BJ (cell line): ENCODE measurements at places on chromosomes 1 and 21.

DNA sequence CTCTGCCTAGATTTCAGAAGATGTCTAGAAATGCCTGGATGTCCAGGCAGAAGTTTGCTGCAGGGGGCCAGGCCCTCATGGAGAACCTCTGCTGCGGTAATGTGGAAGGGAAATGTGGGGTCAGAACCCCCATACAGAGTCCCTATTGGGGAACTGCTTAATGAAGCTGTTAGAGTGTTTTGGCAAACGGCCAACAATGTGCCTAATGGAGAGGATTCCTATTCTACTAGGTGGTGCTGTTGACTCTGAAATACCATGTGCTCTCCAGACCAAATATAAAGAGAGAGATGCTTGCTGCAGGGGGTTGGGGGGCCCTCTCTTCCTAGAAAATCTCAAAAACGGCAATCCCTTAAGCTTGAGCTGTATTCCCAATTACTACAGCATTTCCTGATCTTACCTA lies 57.1 kb upstream of the DR1 start:
- no peak for DNase-seq

DNA sequence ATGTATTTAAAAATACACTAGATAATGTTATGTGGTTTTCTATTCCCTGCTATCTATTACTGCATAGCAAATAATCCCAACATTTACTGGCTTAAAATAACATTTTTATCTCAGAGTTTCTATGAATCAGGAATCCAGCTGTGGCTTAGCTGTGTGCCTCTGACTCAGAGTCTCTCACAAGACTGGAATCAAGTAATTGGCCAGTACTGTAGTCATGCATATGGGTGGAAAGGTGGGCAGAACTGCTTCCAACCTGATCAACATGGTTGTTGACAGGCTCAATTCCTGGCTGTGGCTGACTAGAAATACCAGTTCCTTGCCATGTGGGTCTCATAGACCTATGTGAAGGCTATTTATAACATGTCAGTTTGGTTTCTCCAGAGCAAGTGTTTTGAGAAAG lies 131.8 kb downstream of the PDE4B start:
- no peak for DNase-seq

DNA sequence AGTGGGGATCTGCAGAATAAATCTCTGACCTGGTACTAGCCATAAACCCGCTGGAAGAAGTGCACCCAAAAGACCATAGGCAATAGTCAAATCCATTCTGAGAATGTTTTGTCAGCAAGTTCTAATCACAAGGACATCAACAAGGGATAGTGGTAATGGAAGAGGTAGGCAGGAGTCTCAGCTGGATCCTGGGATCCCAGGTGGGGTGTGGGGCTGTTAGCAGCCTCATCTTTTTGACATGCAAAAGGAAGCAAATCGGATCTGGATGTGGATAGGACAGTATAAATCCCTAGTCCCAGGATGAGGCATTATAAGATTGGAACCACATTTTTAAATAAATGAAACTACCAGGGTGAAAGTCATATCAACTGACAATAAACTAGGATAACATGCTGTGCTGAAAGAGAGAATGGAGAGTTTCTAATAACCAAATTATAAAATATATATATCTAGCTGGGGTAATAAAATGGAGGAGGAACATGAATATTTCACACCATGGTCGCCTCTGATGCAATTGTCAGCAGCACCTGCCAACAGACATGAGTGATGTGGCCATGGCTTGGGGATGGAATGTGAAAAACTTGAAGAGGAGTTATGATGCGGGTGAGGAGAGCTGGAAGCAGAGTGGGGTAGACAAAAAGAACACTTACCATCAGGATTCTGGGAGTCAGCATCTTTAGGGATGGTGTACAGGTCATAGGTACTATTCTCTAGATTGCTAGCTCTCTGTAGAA lies 23.7 kb upstream of the PEX19 start:
- DNase-seq: no peak

DNA sequence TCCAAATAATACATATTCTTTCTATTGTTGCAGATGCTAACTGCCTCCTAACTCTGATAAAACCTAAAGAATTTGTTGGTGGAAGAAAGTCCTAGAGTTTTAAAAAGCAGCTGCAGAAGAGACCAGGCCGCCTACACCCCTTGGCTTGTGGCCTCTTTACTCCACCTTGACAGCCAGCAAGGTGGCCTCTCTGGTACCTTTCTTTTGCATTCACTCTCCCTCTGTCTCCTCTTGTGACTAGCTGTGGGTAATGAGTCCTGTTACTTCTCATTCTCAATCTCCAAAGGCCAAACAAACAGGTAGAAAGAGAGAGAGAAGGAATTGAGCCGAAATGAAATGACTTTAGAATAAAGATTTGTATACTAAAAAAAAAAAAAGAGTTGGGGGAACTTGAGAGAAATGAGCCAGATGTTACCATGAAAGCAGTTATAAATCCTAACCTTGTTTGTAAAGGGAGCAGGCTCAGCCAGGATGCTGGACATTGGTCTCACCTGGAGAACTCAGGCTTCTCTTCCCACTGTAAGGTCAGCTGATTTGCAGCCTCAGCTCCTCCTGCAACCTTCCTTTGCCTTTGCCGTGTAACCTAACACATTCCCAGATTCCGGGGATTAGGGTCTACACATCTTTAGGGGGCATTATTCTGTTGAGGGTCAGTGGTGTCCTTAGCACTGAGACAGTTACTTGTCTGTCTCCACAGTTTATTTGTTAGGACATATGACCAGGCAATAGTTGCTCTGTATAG lies 164.1 kb upstream of the IRF2BP2 start:
- no peak for DNase-seq

DNA sequence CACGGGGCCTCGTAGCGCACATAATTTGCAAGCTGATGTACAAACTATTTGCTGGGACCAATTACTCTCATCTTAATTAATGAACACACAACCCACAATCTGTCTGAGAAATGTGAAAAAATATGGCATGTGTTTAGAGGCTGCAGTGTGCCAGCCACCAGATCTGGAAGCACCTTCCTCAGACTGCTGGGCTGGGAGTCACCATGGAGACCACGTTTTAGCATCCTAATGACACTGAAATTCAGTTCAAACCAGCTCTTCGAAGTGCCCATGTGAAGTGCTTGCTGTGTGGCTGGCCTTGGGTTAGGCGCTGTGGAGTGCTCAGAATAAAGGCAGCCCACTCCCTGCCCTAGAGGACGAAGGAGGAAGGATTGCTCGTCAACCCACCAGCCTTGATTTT lies 482.4 kb downstream of the OMA1 start:
- DNase-seq: no peak

DNA sequence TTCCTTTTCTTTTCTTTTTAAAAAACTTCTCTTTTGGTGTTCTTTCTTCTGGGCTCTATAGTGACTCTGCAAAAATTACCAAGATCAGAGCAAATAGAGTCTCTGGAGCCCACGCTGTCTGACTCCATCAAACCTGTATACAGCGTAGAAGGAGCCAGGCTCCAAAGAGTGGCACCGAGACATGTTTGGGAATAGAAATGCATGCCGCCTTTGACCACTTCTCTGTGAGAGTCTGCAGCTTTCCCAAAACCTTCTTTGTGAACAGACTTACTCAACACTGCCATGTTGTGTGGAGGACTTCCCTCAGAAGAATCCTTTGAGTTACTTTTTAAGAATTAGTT lies 55.3 kb downstream of the GORAB start:
- DNase-seq: no peak

- no peak for DNase-seq
These were observed 51.5 kb downstream of the SYT6 start for GRCh38 chr1:114102136-114102535.

- no peak for DNase-seq
These were observed 46.9 kb downstream of the GIPC2 start for GRCh38 chr1:78092643-78093042.

GRCh38 chr1:98280049-98280448 lies 359.2 kb upstream of the DPYD start:
- no peak for DNase-seq

- DNase-seq: no peak
These were observed 20.5 kb upstream of the COQ8A start for GRCh38 chr1:226919587-226919986.

DNA sequence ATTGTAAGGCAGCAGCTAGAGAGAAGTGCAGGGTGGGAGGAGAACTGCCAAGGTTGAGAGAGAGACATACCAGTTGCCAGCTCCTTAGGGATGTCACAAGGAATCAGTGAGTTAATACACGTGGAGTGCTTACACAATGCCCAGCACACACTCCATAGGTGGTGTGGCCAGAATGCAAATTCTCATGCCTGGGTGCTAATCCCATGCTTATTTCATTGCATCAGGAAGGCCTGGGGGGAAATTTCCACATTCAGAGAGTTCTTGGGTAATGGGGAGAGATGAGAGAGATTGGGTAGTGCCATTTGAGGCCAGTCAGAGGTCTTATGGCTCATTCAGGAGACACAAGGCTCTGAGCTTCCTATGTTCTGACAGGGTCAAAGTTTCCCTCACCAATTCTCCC lies 38.7 kb downstream of the GJA5 start:
- no peak for DNase-seq

- no peak for DNase-seq
These were observed 88.1 kb upstream of the HNRNPU start for GRCh38 chr1:244952280-244952933.

DNA sequence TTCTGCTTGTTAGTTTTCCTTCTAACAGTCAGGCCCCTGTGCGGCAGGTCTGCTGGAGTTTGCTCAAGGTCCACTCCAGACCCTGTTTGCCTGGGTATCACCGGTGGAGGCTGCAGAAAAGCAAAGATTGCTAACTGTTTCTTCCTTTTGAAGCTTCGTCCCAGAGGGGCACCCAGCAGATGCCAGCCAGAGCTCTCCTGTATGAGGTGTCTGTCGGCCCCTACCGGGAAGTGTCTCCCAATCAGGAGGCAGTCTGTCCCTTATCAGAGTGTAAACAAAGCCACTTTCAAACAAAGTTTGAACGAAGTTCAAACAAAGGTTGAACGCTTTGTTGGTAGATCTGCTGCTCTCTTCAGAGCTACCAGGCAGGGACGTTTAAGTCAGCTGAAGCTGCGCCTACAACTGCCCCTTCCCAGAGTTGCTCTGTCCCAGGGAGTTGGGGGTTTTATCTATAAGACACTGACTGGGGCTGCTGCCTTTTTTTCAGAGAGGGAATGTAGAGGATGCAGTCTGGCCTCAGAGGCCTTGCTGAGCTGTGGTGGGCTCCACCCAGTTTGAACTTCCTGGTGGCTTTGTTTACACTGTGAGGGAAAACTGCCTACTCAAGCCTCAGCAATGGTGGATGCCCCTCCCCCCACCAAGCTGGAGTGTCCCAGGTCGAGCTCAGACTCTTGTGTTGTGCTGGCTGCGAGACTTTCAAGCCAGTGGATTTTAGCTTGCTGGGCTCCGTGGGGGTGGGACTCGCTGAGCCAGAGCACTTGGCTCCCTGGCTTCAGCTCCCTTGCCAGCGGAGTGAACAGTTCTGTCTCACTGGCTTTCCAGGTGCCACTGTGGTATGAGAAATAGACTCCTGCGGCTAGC lies 401.8 kb downstream of the SRGAP2C start:
- DNase-seq: no peak

DNA sequence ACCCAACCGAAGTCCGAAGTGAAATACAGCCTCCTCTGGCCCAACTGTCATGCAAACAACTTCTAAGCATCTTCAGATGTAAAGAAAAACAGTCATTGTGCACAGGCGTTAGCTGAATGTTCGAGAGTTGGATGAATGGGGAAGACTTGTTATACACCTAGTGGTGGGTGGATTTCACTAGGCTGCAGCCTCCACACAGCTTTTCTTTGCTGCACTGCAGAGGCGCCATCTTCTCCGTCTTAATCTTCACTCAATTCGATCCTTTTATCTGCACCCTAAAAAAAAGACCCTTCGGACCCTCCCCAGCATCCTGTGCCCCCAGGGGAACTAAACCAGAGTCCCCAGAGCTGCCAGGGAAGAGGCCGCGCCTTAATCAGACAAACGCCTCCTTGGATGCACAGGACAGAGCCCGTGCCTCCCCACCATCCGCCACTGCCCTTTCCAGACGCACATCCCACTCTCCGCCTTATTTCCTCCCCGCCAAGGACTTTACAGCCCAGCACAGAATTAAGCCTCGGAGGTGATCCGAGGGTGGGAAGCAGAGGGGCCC lies 1.4 kb downstream of the APP start:
- DNase-seq: no peak

DNA sequence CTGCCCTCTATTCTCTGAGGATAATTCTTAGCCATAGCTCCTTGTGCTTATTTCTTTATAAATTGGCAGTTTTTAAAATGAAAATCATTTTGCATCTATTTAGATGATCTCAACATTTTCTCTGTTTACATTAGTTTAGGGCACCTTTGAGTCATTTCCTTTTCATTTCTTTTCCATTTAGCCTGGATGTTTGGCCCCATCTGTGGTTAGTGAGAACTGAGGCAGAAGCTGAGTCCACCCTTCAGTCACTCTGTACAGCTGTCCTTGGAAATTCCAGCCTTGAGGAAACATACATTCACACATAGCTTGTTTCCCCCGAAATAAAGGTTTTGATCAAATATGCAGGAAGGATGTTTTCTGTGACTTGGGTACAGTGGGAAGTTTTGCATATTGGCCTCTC lies 123.7 kb downstream of the NTNG1 start:
- no peak for DNase-seq

- no peak for DNase-seq
These were observed 42.7 kb upstream of the ATP1A1 start for GRCh38 chr1:116330342-116330652.

DNA sequence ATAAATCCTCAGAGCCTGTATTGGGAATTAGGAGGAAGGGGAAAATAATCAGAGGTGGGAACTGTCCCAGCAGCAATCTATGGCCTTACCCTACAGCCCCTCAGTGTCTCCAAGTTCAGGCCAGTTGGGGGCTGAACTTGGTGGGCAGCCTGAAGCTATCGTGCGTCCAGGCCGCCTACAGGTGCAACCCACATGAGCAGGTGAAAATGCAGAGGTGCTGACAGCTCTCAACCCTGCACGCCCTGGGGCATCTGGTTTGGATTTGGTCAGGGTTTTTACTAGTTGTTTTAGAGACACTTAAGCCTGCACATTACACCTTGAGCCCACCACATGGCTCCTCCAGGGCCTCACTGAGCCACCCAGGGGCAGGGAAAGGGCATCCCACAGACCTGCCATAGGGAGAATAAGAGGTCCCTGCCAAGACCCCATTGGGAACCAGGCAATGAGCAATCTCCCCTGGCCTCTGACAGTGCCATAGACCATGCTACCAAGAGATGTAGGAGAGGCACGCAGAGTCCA lies 209.5 kb downstream of the FOXD2 start:
- DNase-seq: no peak

DNA sequence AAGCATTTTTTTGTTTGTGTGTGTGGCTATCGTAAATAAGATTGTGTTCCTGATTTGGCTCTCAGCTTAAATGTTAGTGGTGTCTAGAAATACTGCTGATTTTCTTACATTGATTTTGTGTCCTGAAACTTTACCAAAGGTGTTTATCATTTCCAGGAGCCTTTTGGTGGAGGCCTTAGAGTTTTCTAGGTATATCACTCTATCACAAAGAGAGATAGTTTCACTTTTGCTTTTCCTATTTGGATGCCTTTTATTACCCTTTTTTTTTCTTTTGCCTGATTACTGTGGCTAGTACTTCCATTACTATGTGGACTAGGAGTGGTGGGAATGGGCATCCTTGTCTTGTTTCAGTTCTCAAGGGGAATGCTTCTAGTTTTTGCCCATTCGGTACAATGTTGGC lies 109.6 kb downstream of the S1PR1 start:
- DNase-seq: no peak
